ENCODE measurements at places on chromosomes 11 and 22.
A peak's percentile ranks its signal among the peaks of the same experiment; 100 is the strongest.

- no peak for DNase-seq
Observed at GRCh38 chr11:13983081-13983751, 20.7 kb downstream of the SPON1 start.

- DNase-seq, result no peak
Observed at GRCh38 chr22:43319661-43320486, 23.3 kb downstream of the SCUBE1 start.

DNA sequence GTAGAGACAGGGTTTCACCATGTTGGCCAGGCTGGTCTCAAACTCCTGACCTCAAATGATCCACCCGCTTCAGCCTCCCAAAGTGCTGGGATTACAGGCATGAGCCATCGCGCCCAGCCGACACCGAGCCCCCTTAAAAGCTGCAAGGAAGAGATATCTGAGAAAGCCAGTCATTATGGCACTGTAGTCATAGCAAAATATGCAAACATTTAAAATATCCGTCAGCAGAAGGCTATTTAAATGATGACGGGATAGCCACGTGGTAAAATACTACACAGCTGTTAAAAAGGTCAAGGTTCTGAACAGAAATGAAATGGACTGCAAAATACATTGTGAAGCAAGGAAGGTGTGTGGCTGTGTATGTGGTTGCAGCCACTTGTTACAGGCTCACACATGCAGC, 6.4 kb upstream of the CCDC88B start:
- DNase-seq, result no peak

GRCh38 chr22:41570221-41570620, 9.4 kb downstream of the CSDC2 start:
- DNase-seq, result no peak

GRCh38 chr11:69888483-69889181, 69.4 kb upstream of the FGF3 start:
- DNase-seq, result peak; percentile 89

- DNase-seq, result peak; percentile 53
Observed at GRCh38 chr11:125224391-125225021, 60.0 kb downstream of the PKNOX2 start.

GRCh38 chr11:46238078-46238966, 39.1 kb upstream of the CREB3L1 start:
- peak; percentile 64 for DNase-seq

DNA sequence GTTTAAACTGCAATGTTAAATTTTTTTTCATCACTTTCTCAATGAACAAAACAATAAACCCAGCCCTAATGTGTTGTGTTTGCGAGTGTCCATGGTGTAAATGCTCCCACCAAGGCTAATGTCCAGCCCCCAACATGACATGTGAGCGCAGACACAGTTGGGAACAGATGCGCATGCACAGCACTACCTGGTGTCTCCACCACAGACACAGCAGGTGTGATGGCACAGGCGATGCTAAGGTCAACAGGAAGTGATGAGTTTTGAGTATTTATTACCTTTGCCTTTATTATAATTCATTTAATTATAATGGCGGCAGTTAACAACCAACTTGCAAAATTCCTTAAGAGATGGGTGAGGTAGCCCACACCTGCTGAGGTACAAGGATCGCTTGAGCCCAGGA, 42.9 kb downstream of the MICAL3 start:
- DNase-seq, result no peak

DNA sequence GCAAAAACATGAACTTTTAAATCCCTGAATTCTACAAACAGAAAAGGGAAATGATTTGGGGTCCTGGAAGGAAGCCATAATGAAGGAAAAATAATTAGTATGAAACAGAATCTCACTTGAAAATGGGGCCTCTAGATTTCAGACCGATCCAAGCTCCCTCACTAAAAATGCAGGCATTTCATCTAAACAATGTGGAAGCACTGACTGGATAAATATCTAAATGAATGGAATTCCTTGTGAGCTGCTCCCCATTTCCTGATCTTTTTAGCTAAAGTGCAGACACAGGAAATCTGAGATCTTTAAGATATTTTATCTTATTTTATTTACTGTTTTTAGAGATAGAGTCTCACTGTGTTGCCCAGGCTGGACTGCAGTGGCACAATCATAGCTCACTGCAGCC, 1255.8 kb downstream of the LRRC4C start:
- DNase-seq, result no peak

GRCh38 chr11:68982134-68982533, 1.3 kb upstream of the MRGPRD start:
- no peak for DNase-seq

- DNase-seq, result no peak
Observed at GRCh38 chr11:86108191-86108590, 39.3 kb upstream of the PICALM start.

DNA sequence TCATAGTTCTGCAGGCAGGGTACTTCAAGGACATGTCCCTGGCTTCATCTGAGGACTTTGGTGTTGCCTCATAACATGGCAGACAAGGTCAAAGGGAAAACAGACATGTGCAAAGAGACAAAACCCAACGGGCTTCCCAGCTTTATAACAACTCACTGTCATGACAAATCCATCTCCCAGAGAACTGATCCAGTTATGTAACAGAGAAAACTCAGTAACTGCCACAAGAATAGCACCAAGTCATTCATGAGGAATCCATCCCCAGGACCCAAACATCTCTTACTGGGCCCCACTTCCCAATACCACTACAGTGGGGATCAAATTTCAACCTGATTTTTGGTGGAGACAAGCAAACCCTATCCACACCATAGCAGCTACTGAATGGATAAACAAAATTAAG, 13.0 kb downstream of the OR52N4 start:
- no peak for DNase-seq

DNA sequence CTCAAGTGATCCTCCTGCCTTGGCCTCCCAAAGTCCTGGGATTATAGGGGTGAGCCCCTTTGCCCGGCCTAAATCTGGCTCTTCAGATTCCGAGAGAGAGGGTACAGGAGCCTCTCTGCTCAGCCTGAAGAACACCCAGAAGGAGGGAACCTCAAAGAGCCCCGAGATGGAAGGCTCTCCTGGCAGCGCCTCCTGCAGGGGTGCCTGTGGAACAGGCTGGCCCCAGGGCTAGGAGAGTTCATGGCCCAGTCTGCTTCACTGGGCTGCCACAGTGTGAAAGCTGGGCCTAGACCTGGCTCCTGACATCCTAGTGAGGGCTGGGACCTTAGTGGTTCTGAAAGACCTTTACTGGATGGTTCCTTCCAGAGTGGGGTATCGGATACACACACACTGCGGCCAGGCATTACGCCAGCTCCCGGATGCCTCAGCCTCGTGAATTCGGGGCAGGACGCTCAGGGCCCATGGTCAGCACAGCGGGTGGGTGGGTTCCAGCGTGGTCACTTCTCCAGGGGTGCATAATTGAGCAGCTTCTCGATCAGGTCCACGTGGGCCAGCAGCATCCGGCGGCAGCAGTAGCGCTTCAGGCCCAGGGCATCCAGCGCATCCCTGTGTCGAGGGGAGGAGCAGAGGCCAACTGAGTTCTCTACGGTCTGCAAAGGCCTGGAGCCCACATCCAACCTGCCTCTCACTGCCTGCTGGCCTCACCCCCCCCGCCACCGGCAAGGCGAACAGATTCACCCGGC, 2.3 kb downstream of the POLR2L start:
- no peak for DNase-seq

DNA sequence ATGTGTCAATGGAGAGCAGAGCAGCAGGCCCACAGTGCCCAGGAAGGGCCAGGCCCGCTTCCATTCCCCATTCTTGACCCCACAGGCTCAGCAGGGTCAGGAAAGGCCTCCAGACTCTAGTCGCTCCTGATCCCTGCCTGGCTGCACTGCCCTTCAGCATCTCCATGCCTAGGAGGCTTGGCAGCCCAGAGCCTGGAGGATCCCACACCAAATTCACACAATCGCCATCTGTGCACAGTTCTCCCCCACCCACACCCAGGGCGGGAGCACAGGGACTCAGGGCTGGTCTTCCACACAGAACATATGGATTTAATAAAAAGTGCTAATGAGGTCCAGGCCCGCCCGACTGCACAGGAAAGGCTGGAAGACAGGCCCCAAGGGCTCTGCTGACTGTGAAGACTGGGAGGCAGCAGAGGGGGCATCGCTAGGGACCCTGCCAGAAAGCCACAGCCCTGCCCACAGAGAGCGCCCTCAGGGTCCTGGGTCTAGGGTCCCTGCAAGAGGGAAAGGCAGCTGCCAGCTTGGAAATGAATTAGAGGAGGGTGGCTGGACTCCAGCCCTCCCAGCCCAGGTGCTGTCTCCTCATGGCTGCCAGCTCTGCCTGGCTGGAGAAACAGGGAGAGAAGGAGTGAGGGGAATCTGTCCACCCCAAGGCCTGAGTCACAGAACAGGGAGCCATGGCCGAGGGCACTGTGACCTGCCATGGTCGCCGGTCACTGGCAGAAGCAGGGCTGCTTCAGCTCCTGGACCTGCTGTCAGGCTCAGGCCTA, 39.7 kb downstream of the DKK3 start:
- no peak for DNase-seq

- DNase-seq, result peak; percentile 43
Observed at GRCh38 chr11:12110714-12111548, 541 bp downstream of the MICAL2 start.

GRCh38 chr22:25153961-25154666, 45.5 kb upstream of the CRYBB3 start:
- DNase-seq, result no peak

DNA sequence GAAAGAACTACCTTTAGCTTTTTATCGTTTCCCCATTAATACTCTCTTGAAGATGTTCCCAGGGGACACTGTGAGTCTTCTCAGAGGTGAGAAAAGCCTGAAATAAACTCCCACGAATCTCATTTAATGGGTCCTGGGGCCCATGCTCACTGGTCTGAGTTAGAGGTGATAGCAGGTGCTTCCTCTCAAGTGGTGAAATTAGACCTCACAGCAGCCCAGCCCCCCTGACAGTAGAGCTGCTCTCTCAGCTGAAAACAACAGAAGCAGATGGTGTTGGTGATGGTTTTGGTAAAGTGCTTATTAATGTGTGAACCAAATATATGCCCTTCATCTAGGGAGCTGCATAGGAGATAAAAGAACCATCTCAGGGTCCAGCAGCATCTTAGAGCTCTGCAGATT, 76.8 kb upstream of the VPREB1 start:
- DNase-seq, result no peak

DNA sequence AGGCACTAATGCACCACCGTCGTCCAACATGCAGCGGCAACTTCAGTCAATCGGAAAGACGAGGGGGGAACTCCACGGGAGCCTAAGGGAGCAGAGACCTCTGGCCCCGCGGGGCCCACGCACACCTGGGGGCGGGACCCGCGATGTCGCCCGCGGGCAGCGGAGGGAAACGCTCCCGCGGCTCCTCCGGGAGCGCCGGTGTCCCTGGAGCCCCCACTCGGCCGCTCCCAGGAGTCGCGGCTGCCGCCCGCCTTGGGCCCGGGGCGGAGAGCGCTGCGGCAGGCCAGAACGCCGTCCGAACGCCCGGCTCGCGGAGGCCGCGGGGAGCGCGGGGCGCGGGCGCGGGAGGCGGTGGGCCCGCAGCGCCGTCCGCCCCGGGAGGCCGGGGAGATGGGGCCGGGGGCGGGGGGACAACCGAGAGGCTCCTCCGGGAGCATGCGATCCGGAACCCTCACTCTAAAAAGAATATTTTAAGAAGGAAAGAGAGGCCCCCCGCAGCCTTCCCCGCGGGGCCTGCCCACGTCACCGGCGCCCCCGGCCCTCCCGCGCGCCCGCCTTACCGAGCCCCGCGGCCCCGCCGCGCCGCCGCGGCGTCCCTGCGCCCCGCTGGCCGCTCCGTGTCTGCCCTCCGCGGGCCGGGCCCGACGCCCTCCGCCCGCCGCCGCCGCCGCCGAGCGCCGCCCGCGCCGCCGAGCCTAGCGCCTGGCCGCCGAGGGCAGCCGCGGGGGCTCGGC, 86.6 kb upstream of the ARHGAP32 start:
- no peak for DNase-seq

GRCh38 chr11:43517518-43517917, 158.8 kb downstream of the TTC17 start:
- no peak for DNase-seq

DNA sequence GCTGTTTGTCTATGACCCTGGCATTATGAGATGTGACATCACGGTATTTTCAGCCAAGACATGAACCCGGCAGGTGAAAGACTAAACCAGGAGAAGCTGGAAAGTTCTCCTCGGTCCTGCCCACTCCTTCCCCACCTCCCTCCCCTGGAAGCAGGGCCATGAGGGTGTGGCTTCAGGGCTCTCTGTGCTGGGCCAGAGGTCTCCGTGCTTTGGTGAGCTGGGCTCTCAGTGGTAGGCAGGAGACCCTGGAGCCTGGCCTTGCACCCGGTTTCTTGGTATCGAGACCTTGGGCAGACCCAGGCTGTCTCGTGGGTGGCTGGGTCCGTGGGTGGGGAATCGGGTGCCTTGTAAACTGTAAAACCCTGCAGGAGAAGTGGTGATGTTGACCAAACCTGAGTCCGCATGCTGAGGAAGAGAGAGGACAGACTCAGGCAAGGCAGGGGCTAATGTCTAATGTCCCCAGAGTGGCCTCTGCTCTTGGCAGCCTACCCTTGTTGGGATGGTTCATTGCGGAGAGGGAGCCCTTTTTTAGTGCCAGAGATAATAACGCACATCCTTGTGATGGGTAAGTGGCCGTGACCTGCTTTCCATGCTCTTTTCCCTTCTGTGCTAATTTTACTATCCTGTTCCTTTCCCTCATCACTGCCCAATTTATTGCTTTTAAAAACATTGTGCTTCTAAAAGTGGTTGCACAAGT, 48.6 kb upstream of the PARVG start:
- no peak for DNase-seq

DNA sequence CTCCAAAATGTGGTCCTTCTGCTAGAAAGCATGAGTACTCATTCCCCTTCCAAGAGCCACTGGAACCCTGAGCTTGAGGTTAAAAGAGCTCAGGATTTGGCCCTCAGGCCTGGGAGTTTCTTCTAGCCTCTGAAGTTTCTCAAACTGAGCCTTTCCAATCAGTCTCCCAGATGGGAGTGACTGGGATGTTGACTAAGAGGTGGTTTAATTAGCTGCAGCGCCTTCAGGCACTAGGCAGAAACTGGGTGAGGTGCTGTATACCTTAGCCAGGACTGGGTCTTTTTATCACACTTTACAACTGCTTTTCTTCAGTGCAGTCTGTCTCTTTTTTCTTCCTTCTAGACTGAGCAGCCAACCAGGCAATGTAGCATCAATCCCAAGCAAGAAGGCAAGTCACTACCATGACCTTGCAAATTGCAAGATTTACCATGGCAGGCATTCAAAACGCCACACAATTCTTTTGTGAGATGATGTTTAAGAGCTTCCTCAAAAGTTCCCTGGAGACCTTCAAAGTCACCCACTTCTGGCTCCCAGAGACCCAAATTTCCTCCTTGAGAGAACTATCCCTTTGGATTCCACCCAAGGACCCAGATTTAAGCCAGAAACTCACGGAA, 93.0 kb downstream of the SLC1A2 start:
- DNase-seq, result no peak

DNA sequence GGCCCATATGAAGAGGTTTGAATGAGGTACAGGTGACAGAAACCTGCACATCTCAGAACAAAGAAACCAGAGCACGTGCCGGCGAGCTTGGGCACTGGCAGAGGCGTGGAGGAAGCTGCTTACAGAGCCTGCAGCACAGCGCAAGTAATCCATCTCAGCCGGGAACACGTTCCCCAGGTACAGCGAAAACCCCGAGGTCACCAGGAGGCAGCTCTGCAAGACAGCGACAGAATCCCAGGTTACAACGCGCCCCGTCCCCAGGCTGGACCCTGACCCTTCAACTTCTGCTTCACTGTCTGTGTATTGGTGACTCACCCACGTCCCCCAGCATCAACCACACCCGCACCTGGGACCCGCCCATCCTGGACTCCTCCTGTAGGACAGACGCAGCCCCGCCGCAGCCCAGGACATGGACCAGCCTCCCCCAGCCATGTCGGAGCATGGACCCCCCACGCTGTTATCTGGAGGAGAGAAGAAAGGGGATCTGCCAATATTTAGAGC, 2.2 kb downstream of the MLC1 start:
- no peak for DNase-seq

All from H9 (cell line).